ENCODE measurements at places on chromosomes 4 and X. TPM values are rescaled to one million over a fixed set of nuclear protein-coding genes. Genes with fewer than 3 reads are reported as not detected.

GRCh38 chr4:87937523-87937922 is 38.0 kb upstream of the SPP1 start:
- no peak for DNase-seq

GRCh38 chrX:101478366-101478765 is 6.9 kb upstream of the ARMCX4 start:
- no peak for DNase-seq

DNA sequence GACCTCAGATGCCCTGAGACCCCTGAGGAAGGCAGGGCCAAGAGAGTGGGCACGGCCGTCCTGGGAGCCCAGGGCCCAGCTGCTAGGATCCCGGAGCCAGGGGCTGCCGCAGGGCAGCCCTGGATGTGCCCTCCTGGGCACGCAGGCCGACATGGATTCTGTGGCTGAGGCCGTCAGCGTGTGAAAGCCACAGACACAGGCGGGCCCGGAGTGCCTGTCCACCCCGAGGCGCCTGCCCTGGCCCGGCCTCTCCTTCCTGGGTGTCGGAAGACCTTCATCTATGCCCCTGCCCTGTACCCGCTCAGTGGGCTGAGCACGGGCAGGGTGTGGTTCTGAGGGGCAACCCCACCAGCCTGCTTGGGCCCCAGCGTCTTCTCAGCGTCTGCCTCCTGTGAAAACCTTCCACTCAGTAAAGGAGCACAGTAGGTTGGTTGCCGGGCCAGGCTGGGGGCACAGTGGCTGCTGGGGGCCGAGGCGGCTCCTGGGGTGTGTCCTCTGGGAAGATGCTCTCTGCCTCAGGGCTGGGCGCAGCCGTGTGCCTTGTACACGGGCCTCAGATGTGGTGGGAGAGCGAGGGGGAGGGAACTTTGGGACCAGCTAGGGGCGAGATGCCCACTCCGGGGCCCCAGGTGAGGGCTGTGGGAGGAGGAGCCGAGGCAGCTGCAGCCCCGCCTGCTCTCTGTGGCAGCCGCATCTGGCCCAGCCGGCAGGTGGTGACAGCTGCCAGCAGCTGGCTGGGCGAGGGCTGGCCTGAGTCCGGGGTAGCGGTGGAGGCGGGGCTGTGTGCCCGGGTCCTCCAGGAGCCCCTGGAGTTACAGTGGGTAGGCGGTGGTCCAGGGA is 20.8 kb downstream of the FGFRL1 start:
- peak; percentile 58 for DNase-seq

- DNase-seq = peak; percentile 76
Observed at GRCh38 chrX:133645256-133645655, 230.0 kb upstream of the GPC4 start.

- DNase-seq = no peak
Observed at GRCh38 chr4:77795326-77795725, 23.8 kb downstream of the CNOT6L start.

GRCh38 chrX:13693341-13693961 is 4.5 kb downstream of the RAB9A start:
- no peak for DNase-seq

DNA sequence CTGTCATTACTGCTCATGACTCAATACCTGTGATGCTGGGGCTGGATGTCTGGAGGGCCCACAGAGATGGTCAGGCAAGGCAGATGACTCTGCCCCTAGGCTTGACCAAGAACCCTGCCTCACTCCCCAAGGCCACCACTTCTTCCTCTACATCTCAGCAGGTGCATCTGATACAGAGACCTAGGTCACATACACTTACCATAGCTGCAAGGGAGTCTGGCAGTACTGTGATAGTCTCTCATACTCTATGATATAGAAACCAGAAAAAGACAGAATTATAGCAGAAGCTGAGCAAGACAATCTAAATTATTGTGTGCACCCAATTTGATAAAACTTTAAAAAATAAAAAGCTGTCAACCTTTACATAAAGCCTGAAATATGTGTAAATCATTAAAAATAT is 477.1 kb upstream of the GALNT7 start:
- DNase-seq = no peak

- DNase-seq = no peak
Observed at GRCh38 chr4:41888687-41889074, 46.5 kb upstream of the TMEM33 start.

GRCh38 chr4:132297346-132297745 is 851.7 kb upstream of the PCDH10 start:
- DNase-seq = peak; percentile 83

GRCh38 chr4:7771056-7771455 is 168.6 kb downstream of the AFAP1 start:
- no peak for DNase-seq

GRCh38 chrX:122572461-122572860 is 611.6 kb upstream of the GRIA3 start:
- DNase-seq = no peak

- no peak for DNase-seq
Observed at GRCh38 chr4:113783701-113784100, 22.2 kb upstream of the CAMK2D start.

GRCh38 chr4:94216394-94216793 is 8.7 kb downstream of the SMARCAD1 start:
- no peak for DNase-seq

- DNase-seq = no peak
Observed at GRCh38 chr4:98908703-98909262, 20.1 kb downstream of the EIF4E start.

- DNase-seq = no peak
Observed at GRCh38 chr4:168486912-168487281, 6.6 kb upstream of the DDX60L start.

GRCh38 chr4:20831746-20832145 is 131.5 kb downstream of the PACRGL start:
- DNase-seq = no peak

DNA sequence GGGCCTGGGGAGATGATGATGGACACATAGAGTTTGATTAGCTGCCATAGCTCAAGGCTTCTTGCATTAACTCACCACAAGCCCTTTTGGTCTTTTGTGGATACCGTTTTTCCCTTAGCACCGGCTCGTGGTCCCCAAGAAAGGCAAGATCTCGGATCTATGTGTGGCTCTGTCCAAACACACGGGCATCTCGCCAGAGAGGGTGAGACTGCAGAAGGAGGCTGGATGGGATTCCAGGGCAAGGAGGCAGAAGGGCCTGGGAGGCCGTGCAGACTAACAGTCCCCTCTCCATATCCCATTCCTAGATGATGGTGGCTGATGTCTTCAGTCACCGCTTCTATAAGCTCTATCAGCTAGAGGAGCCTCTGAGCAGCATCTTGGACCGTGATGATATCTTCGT is 9.5 kb downstream of the USP11 start:
- DNase-seq = no peak

GRCh38 chr4:169437299-169438047 is 166.7 kb upstream of the SH3RF1 start:
- DNase-seq = no peak

GRCh38 chr4:166458756-166459155 is 585.7 kb downstream of the TLL1 start:
- DNase-seq = no peak

GRCh38 chr4:165199722-165200121 is 7.6 kb upstream of the KLHL2 start:
- no peak for DNase-seq

DNA sequence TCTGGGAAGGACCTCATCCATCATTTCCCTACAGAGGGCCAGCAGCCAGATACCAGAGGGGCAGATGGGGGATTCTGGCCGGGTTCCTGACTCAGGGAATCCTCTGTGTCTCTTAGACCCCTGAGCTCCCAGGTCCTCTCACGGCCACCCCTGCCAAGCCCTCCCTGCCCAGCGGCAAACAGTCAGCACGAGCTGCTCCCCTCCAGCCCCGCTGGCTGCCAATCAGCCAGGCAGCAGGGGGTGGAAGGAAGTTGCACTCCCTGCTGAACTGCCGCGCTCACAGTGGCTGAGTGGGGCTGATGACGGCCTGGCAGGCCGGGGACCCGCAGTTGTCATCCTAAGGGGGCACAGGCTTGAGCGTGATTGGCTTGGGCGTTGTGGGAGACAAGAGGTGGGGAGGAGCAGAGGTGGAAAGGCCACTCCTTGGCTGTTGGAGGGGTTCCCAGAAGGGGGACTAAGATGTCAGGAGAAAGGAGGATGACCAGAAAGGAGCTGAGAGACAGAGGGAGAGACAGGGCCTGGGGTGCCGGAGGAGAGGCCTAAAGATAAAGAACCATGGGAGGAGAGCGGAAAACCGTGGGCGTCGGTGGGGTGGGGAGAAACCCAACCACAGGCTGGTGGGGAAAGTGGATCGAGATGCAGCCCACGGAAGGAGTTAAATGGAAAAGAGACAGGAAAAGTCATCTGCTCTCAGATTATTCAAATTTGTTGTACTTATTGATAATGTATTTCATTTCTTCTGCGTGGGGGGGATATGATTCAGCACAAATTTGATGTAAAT is 4.4 kb upstream of the CCDC149 start:
- no peak for DNase-seq

DNA sequence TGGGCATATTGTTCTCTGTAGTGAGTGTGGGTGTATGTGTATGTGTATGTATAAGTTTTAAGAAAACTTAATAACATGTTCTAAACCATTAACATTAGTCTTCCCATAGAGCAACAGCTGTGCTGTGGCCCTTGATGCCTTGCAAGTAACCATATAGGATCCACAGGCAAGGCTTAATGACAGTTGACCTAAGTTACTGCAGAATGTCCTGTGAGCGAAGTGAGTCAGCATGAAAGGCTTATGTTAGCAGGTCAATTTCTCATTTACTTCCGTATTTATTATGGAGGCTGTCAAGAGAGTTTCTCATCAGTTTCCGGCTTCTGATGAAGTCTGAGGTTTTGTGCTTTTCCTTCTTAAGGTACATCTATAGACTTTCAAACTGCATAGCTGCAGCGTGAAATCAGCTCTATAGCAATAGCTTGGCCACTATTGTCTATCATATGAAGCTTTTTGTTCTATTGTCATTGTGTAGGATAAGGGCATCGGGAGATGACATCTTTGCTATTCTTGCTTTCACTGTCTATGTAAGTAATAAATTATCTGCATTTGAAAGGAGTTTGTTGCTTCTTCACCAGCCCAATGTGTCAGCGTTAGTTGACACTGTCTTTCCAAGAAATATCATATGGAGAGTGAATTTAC is 1153.4 kb upstream of the AGA start:
- DNase-seq = no peak

GRCh38 chr4:150971901-150972300 is 43.2 kb downstream of the LRBA start:
- no peak for DNase-seq

DNA sequence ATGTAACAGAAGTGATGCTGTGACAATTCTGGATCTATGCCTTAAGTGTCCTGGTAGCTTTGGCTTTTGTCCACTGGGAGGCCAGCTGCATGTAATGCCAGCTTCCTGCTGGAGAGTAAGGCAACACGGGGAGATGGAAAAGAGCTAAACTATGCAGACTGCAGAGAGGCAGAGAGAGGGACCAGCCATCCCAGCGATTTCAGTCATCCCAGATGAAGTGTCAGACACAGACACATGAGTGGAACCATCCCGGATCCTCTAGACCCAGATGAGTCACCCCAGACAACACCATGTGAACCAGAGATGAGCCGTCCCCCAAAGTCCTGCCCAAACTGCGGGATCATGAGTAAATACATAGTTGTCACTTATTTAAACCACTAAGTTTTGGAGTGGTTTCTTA is 14.6 kb downstream of the SRPX start:
- no peak for DNase-seq

DNA sequence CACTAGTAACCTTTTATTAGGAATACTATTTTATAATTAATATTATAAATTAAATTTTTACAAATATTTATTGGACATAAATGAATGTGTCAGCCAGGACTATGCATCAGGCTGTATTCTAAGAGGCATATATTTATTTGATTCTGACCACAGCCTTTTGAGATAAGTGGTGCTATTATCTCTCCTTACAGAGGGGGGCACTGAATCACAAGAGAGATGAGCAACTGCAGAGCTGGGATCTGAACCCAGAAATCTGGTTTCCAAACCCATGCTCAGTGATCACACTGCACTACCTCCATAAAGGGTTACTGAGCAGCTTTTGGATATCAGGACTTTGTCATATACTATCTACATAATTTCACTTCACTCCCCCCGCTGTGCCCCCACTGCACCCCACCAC is 322.0 kb downstream of the TMA16 start:
- no peak for DNase-seq

DNA sequence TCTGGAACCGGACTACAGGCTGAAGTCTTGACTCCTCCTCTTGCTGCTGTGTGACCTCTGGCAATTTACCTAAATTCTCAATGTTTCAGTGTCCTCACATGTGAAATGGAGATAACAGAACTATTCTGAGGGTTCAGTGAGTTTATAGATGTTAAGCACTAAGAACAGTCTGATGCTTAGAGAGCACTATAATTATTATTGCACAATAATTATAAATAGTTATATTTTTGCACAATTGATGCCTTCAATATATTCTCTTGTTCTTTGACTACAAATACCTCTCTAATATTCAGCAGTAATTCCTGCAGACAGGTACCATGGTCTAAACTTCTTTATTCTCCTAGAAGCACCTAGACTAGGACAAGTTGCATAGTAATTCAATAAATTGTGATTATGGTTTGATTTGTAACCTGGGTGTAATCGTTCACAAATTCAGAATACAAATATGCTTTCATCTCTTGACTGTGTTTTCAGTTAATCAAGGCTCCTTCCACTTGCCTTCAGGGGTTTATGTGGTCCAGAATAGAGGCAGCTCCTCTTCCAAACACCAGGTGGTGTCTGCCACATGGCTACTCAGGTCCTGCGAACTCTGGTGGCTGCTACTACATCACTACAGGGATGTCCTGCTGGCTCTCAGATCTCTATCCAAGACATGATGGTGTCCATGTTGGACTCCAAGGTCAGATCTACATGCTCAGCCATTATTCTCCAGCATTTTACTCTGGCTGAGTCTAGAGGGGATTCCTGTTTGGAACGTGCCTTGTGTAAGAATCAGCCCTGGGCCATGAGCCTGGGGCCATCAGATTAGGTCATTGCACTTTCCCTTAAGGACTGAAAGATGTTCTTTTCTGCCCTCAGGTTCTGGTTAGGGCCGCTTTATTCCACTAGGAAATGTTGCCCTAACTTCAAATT is 103.4 kb downstream of the QRFPR start:
- DNase-seq = no peak

- no peak for DNase-seq
Observed at GRCh38 chrX:107656978-107657377, 28.7 kb downstream of the PRPS1 start.

GRCh38 chr4:184795214-184795844 is 30.4 kb downstream of the ACSL1 start:
- DNase-seq = no peak

- DNase-seq = peak; percentile 77
Observed at GRCh38 chrX:40263014-40263560, 165.3 kb upstream of the BCOR start.

- no peak for DNase-seq
Observed at GRCh38 chr4:150960818-150961217, 54.3 kb downstream of the LRBA start.

Gene ZNF718
- total RNA-seq = 6.7 TPM

Gene NEUROG2
- total RNA-seq = not detected

Gene SPANXA1
- total RNA-seq = not detected

Gene DDX53
- not detected for total RNA-seq

Gene FSTL5
- 3.1 TPM for total RNA-seq

Gene GPR82
- total RNA-seq = 0.04 TPM

Gene PNMA3
- 1.2 TPM for total RNA-seq

Gene SSX5
- not detected for total RNA-seq

Gene TBC1D9
- 15.7 TPM for total RNA-seq

Gene POU4F2
- total RNA-seq = not detected

Gene CCDC110
- total RNA-seq = 1.4 TPM

Gene AMOT
- total RNA-seq = 17.6 TPM

Gene PABPC5
- total RNA-seq = 5.1 TPM

Gene TMPRSS11F
- not detected for total RNA-seq

Gene CPE
- total RNA-seq = 137 TPM

Gene ASIC5
- not detected for total RNA-seq

Gene MAGED4B
- total RNA-seq = 30.1 TPM

Gene FRG2
- total RNA-seq = not detected

Gene TLR2
- 3.6 TPM for total RNA-seq

Measured in muscle of leg (tissue), 16 donors.